Astrocyte of the spinal cord (primary cell): ENCODE measurements at places on chromosomes 11 and 22.

GRCh38 chr22:44909241-44909640 lies 100.6 kb downstream of the PHF21B start:
- DNase-seq: no peak

GRCh38 chr11:64745189-64745520 lies 1.2 kb upstream of the RASGRP2 start:
- DNase-seq: no peak

- DNase-seq: no peak
These were observed 10.8 kb downstream of the RPS13 start for GRCh38 chr11:17066691-17067090.

GRCh38 chr11:86056351-86056854 lies 12.5 kb downstream of the PICALM start:
- no peak for DNase-seq

- no peak for DNase-seq
These were observed 2.6 kb upstream of the MEI1 start for GRCh38 chr22:41696703-41697102.

- DNase-seq: no peak
These were observed 30.6 kb downstream of the PAX6 start for GRCh38 chr11:31780480-31780971.

- no peak for DNase-seq
These were observed 77.3 kb downstream of the PHF21B start for GRCh38 chr22:44932493-44932892.
